ENCODE measurements at places on chromosomes 2 and 18. TPM values are rescaled to one million over a fixed set of nuclear protein-coding genes. Genes with fewer than 3 reads are reported as not detected.

DNA sequence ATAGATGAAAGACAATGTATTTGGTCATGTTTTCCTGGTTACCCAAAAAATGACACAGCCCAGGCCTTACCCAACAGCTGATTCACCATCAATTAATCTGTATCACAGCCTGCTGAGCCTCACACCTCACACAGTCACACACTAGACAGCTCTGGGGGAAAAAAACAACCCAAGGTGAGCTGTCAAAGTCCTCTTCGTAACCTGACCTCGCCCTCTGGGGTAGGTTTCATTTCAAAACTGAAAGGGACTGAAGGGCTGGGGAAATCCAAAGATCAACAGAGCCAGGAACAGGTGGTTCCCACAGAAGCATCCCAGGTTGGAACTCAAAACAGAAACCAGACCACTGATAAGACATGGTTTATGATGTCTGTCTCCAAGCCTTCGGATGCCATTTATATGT lies 18.2 kb upstream of the PCBP1 start:
- H3K4me1 ChIP-seq = peaks cover 5% of the 10 kb centered on the region
- H3K27ac ChIP-seq = no peak overlapping the region
- no peaks in the 10 kb centered on the region for H3K27me3 ChIP-seq
- no peak overlapping the region for H3K4me3 ChIP-seq

DNA sequence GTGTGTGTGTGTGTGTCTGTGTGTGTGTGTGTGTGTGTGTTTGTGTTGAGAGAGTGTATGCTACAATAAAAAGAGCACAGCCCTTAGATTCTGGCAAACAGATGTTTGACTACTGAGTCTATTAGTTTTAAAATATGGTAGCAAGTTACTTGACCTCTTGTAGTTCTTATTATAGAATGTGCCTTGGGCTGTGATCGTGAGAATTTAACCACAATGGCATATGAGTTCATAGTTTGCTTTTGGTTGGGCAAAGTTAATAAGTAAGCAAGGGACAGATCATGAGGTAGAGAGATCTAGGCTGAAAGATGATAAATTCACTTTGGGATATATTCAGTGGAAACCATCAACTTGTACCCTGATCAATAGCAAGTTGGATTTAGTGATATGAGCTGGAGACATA lies 334.3 kb upstream of the VWC2L start:
- H3K27me3 ChIP-seq = no peaks in the 10 kb centered on the region
- no peaks in the 10 kb centered on the region for H3K4me1 ChIP-seq
- H3K27ac ChIP-seq = no peak overlapping the region
- H3K36me3 ChIP-seq = no peaks in the 10 kb centered on the region
- no peak for DNase-seq

KATNAL2 gene
- 0.91 TPM for total RNA-seq

DNA sequence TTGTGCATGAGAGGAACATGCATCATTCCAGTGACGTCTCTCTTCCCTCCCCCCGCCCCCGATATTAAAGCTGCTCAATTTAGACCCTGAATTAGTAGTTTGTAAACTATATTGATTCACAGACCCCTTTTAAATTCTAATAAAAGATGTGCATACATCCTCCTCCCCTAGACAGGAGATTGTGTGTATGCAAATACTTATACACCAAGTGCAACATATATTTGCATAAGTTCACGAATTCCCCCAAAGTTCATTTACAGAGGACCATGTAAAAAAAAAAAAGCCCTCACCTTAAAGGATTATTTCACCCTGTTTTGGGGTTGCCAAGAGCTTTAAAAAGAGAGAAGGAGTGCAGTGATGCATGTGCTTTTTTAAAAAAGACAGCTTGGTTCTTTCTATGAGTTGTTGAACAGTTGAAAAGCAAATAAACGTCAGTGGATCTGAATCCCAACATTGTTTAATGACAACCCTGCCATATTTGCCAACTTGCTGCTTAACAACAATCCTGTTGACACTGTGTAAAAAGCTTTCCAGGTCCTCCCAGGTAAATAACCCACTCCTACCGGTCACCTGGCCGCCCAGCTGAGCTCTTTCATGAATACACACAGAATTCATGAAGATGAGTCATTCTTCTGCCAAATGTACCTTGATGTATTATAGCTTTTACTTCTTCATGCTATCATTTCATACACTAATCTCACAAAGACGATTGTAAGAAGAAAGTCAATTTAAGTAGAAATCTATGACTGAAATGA lies 211.5 kb downstream of the IKZF2 start:
- no peaks in the 10 kb centered on the region for H3K4me1 ChIP-seq
- no peak overlapping the region for H3K4me3 ChIP-seq
- no peaks in the 10 kb centered on the region for H3K36me3 ChIP-seq
- no peak for DNase-seq

- DNase-seq = no peak
- no peak overlapping the region for H3K27ac ChIP-seq
- peaks cover 50% of the 10 kb centered on the region for H3K4me1 ChIP-seq
- H3K4me3 ChIP-seq = no peak overlapping the region
Measured at GRCh38 chr2:241866790-241867645, 2.5 kb upstream of the RTP5 start.

GRCh38 chr2:9764153-9764778 lies 79.0 kb upstream of the TAF1B start:
- no peak for DNase-seq
- H3K36me3 ChIP-seq = no peaks in the 10 kb centered on the region

GRCh38 chr2:170339322-170339721 lies 161.4 kb downstream of the MYO3B start:
- no peak overlapping the region for H3K27ac ChIP-seq
- no peaks in the 10 kb centered on the region for H3K27me3 ChIP-seq
- no peaks in the 10 kb centered on the region for H3K4me1 ChIP-seq

COA5 gene
- 33.4 TPM for total RNA-seq

- no peaks in the 10 kb centered on the region for H3K4me1 ChIP-seq
- H3K27me3 ChIP-seq = peaks cover 8% of the 10 kb centered on the region
Measured at GRCh38 chr2:168060986-168061750, 186.2 kb downstream of the STK39 start.

DNA sequence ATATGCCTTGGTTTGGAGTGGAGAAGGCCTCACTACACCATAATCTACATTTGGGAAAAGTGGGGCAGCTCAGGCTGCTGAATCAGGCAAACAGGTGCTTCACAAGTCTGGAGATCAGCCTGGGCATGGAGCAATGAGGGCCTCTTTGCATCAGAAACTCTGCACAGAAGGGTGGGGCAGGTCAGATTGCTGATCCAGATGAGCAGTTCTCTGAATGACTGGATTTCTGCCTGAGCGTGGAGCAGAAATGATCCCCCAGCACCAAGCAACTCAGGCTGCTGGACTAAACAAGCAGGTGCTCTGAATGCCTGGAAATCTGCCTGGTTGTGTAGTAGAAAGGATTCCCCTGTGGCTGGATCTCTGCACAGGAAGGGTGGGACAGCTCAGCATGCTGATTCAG lies 605.3 kb upstream of the ZNF804A start:
- no peak for DNase-seq
- no peaks in the 10 kb centered on the region for H3K4me1 ChIP-seq
- no peak overlapping the region for H3K4me3 ChIP-seq

Data from K562 (cell line).